ENCODE measurements at places on chromosomes 13 and 19. TPM values are rescaled to one million over a fixed set of nuclear protein-coding genes. Genes with fewer than 3 reads are reported as not detected.

The PCCA gene
- total RNA-seq, result 61.6 TPM

The SOHLH2 gene
- total RNA-seq, result not detected

The STAP2 gene
- total RNA-seq, result 5.1 TPM

The ZNF98 gene
- total RNA-seq, result 2.7 TPM

The CLDND2 gene
- not detected for total RNA-seq

The SHISA2 gene
- total RNA-seq, result 0.25 TPM

The B3GNT8 gene
- 3.6 TPM for total RNA-seq

The AP1M2 gene
- 2.4 TPM for total RNA-seq

The RFX2 gene
- total RNA-seq, result 8.1 TPM

The BRME1 gene
- total RNA-seq, result not detected

The TLE2 gene
- total RNA-seq, result 27.7 TPM

The IFNL1 gene
- not detected for total RNA-seq

The KL gene
- 1.9 TPM for total RNA-seq

The CDX2 gene
- total RNA-seq, result not detected

The CD209 gene
- 21.8 TPM for total RNA-seq

Data from omental fat pad (tissue), 4 donors.